Stimulated activated CD8-positive, alpha-beta memory T cell treated with anti-CD3 and anti-CD28 coated beads, Interleukin-7, amount 100 ng/mL, for 1 hour (primary cell): ENCODE measurements at places on chromosomes 16 and 17.

DNA sequence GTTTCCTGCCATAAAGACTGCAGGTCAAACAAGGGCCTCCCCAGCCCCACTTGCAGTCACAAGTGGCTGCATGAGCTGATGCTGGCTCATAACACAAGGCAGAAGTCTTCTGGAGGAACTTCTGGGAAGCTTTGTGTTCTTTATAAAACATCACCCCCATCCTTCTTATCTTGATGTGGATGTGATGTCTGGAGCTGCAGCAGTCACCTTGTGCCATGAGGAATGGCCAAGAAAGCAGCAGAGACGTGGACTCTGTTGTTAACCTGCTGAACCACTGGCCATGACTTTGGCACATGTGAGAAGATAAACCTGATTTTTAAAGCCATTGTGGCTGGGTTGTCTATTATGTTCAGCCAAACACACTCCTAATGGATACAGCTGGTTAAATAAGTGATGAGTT, 41.8 kb downstream of the FOXL1 start:
- no peak for DNase-seq

GRCh38 chr17:57943645-57944044, 11.6 kb downstream of the CUEDC1 start:
- no peak for DNase-seq

GRCh38 chr16:10080051-10080772, 102.0 kb downstream of the GRIN2A start:
- DNase-seq, result no peak

DNA sequence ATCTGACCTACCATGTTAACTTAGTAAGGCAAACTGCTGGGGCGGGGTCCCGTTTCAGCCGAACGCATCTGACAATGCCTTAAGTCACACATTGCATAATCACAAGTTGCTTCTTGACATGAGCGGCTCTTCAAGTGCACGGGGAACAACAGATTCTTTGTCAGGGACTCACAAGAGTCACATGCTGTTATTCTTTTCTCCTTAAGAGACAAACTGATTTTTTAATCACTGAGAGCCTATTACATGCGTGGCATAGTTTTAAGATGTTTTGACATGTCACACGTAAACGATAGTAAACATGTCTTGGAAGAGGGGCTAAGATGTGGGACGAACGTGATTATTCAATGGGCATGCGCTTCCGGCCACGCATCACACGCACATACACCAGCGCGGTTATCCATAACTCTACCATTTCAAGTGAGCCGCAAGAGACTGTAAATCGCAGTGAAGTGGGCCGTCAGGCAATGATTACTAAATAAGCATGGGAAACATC, 63.4 kb downstream of the ADCY9 start:
- no peak for DNase-seq

GRCh38 chr16:30394592-30395154, 547 bp upstream of the ZNF48 start:
- no peak for DNase-seq

DNA sequence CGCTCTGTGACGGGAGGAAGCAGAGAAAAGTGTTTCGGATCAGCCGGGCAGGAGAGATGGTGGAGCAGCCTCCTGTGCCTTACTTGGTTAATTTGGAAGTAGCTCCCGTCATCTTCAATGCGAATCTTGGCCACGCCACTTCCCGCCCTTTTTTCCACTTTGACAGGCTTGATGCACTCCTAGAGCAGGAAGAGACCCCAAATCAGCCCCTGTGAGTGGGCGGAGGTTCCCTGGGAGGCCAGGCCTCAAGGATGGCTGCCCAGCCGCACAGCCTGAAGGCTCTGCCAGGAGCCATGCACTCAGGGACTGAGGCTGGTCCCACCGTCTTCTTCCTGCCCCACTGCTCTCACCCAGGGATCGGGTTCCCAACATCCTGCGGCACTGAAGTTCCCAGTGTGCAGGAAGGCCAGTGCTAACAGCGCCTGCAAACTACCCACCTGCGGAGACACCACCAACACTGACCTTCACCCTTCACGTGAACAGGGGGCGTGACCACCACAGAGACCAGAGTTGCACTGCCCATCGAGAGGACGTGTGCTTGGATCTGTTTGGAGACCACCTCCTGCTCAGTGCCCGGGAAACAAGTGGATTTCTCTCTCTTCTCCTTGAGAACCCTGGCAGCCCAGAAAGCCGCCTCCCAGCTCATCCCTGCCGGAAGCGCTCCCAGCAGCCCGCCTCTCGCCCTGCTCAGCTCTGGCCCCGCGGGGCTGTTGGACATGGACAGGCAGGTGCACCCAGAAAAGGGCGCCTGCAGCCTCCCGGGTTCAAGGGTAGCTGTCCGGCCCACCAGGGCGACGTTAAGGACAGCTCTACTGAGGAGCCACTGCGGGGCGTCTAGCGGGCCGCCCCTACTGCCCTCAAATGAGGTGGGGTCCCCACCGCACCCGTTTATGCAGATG, 988 bp downstream of the CIAO3 start:
- DNase-seq, result no peak

DNA sequence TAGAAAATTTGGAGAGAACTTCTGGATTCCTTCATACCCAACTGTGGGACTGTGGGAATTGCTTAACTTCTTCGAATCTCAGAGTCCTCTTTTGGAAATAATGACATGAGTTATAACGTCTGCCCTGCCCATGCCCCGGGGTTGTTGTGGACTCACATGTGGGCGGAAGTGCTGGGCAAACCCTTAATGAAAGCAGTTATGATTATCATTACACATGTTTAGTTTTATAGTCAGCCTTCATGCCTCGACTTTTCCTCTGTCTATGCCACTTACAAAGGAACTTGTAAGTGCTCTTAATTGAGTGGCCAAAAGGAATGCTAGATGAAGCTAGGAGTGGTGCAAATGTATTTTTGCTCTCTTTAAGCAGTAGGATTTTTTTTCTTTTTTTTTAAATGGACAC, 3.9 kb downstream of the KRT27 start:
- no peak for DNase-seq

GRCh38 chr17:2338315-2338657, 985 bp downstream of the SGSM2 start:
- no peak for DNase-seq

DNA sequence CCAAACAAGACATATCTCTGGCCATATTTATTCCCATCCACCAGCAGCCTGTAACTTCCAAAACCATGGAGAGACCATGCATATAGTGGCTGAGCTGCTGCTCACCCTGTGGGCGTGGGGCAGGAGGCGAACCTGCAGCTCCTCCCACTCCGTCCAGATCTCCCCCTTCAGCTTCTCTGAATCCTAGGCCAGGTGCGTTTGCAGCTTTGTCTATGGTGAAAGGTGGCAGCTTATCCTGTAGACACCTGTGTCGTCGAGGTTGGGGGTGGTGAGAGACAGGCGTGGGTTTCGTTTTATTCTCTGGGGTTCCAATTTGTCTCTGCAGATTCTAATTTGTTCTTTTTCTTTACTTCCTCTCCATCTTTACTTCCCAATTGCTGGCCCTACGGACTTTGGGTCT, 9.7 kb upstream of the ANKS4B start:
- DNase-seq, result no peak

- no peak for DNase-seq
Observed at GRCh38 chr16:23509441-23509754, 896 bp downstream of the GGA2 start.

- DNase-seq, result no peak
Observed at GRCh38 chr17:31830971-31831858, 27.8 kb downstream of the COPRS start.

- DNase-seq, result no peak
Observed at GRCh38 chr16:79668502-79668901, 68.0 kb upstream of the MAF start.

GRCh38 chr16:84314373-84314772, 19.7 kb downstream of the WFDC1 start:
- no peak for DNase-seq

DNA sequence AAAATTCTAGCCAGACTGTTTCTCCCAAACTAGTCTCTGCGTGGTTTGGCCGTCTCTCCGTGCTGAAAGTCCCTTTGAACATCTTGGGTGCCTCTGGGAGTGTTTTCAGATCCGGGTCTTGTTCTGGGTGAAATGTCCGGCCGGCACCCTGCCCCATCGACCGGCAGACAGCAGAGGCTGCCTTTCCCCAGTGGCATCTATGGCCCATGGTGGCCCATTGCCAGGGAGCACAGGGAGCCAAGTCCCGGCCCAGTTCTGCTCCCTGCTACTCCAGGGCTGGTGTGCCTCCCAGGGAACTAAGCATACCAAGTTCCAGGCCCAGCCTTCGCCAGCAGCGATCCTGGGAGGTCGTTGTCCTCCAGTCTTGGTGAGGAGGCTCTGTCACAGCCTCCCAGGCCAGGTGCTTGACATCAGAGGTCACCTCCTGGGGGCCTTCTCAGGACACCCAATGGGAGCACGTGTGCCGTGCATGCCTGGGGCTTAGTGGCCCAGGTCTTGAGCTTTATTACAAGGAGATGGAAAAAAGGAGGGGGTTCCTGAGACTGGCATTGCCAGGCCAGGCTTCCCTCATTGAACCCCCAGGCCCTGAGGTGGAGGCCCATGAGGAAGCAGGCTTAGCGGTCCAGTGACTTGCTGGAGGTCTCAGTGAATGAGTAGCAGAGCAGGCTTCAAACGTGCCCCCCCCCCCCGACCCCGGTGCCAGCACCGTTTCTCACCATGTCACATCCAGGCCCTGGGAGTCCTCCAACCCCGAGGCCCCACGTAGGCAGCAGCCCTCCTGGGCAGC, 54.0 kb downstream of the PGS1 start:
- no peak for DNase-seq

- DNase-seq, result no peak
Observed at GRCh38 chr17:44932787-44933097, 14.8 kb downstream of the KIF18B start.

DNA sequence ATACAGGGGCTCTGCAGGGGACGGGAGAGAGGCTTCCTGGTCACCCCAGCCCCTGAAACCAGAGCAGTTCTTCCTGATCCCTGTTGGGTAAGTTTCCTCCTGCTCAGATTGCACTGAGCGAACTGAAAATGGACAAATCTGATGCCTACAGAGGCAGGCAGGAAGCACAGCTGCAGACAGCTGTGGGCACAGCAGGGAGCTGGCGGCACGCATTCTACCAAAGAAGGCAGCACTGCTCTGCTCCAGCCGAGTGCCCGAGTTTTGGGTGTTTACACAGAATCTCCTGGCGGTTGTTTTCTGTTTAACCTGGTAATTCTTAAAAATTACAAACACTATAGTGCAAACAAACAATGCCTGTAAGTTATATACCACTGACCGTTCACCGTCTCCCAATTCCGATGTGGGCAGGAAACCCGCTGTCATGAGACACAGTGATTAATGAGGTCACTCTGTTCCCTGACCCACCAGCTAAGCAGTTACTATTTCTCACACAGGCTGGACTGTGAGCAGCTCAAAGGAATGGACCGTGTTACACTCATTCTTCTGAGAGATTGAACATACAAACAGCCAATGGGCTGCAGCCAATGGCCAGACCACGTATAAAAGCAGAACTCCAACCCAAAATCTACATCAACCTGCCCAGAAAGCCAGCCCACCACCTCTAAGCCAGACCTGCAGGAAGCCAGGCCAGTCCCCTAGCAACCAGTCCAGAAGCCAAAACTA, 25.5 kb downstream of the NSMCE1 start:
- no peak for DNase-seq

DNA sequence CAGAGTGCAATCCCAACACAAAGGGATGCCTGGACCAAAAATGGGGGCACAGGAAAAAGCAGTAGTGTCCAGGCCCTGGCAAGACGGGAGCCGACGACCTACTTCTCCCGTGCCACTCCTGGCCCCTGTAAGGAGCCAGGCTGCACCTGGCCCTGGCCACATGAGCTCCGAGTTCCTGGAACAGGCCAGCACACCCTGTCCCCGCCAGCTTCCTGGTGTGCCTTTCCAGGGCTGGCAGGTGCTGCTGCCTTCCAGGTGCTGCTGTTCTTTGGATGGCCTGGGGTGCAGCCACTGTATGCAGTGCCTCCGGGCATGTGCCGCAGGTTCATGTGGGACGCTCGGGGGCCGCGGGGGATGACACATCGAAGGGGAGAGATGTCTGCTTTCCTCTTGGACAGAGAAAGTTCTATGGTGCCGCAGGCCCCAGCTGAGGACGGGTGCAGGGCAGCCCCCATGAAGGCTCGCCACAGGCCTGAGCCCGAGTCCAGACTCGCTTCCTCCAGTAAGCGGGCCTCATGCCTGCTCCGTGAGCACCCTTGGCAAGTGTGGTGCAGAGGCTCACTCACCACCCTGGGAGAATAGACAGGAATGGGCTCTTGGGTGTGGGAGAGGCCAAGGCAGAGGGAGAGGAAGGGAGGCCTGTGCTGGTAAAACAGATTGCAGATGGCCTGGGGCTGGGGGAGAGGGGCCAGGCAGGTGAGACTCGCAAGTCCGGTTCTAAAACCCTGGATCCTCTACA, 54.7 kb upstream of the FASN start:
- DNase-seq, result no peak

DNA sequence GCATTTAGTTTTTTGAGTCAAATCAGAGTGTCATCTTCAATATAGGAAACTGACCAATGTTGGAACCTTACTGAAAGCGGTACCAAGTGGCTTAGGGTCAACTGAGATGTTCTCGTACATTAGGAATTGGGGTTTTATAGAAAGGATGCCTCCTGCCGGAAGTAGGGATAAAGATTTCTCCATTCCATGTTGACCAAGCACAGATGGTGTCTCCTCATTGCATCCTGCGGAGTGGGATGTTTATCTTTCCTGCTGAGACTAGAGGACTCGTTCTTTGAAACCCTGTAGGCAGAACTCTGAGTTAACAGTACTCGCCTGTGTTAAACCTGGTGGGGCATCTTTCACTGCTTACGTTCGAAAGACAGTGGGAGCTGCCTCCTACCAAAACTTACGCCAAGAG, 1.4 kb downstream of the SHISA6 start:
- no peak for DNase-seq

GRCh38 chr17:10243883-10244844, 45.8 kb upstream of the GAS7 start:
- no peak for DNase-seq

DNA sequence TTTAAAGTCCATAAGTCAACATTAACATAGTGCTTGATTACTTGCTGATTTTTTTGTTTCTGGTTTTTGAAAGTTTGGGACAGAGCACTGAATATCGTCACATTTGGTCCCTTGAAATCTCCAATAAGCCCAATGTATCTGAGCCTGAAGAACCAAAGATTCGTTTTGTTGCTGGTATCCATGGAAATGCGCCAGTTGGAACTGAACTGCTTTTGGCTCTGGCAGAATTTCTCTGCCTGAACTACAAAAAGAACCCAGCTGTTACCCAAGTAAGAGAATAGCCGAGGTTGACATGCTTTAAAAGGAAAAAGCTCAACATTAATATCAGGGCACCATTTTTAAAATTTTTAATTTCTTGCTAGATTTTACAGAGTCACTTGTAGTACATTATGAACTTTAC, 27.7 kb upstream of the GOSR1 start:
- DNase-seq, result no peak

- no peak for DNase-seq
Observed at GRCh38 chr16:85710732-85711131, 22.0 kb upstream of the GINS2 start.

GRCh38 chr17:82598256-82599119, 49.8 kb downstream of the WDR45B start:
- DNase-seq, result no peak

GRCh38 chr16:12535535-12536411, 267.9 kb downstream of the CPPED1 start:
- DNase-seq, result no peak
